Stimulated activated CD4-positive, alpha-beta T cell treated with anti-CD3 and anti-CD28 coated beads, TNF-alpha, amount 100 ng/mL, for 24 hours (primary cell): ENCODE measurements at places on chromosomes 7 and 10.

GRCh38 chr7:26843705-26844104 lies 20.7 kb downstream of the SKAP2 start:
- DNase-seq = no peak

GRCh38 chr7:36514289-36515243 lies 124.9 kb downstream of the ANLN start:
- DNase-seq = no peak

- peak; percentile 43 for DNase-seq
These were observed 25.5 kb downstream of the VOPP1 start for GRCh38 chr7:55546814-55547213.

DNA sequence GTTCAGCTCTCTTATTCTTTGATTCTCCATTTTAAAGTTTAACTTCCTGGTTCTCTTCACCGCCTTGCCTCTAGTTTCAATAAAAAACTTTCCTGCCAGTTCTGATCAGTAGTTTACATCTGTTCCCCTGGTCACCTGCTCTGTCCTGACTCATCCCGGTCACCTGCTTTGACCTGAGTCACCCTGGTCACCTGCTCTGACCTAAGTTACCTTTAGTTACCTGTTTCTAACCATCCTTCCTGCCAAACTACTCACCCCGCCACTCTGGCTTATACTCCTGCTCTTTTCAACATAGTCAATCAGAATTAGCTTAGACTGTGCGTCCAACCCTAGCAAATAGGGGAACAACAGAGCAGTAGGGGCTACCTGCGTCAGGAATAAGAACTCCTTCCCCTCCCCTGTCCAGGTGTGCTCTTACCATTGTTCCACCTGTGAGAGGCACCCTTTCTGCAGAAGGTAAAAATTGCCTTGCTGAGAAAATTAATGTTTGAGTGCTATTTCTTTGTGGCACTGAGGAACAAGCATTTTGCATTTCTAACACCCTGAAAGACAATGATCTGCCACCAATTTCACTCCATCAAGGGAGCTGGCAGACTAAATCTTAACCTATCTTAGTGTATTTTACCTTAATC lies 263.6 kb downstream of the DOCK4 start:
- no peak for DNase-seq

DNA sequence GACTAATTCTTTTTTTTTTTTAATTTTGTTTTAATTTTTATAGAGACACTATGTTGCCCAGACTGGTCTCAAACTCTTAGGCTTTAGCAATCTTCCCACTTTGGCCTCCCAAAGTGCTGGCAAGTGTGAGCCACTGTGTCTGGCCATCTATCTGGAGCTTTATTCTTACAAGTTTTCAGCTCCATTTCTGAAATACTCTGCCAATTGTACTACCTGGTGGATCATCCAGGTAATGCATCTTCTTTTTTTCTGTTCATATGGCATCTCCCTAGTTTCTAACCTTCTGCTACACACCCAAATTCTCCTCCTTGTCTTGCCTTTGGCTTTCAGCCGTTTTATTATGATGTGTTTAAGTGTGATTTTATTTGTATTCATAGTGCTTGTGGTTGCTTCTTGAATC lies 40.2 kb downstream of the ZNF365 start:
- DNase-seq = no peak

DNA sequence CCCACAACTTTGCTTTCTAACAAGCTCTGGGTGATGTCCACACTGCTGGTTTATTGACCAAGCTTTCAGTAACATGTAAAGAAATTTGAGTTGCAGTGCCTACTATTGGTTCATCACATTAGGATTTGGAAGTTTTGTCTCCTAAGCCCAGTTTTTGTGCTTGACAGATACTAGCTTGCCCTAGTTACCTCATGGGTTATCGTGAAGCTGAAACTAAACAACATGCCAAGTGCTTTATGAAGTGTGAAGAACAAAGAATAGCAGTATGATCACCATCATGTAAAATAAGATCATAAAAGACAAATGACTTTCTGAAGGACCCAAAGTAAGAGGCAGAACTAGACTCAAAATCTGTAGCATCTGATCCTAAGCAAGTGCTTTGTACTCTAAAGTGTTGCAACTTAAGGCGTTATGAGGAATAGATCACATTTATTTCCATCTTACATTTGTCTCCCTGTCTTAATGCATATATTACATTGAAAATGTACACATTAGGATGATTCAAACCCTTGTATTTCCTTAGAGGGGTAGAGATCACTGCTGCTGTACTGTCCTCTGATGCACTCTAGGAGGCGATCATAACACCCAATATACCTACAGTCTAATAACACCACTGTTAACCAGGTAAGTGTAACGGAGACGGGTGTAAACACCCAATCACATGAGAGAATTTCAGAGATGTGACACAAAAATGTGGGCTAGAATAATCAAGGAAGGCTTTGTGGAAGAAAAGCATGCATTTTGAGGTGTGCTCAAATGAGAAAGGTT lies 71.3 kb downstream of the NRCAM start:
- DNase-seq = no peak

- DNase-seq = peak; percentile 10
These were observed 57.5 kb downstream of the UNCX start for GRCh38 chr7:1290026-1290678.

DNA sequence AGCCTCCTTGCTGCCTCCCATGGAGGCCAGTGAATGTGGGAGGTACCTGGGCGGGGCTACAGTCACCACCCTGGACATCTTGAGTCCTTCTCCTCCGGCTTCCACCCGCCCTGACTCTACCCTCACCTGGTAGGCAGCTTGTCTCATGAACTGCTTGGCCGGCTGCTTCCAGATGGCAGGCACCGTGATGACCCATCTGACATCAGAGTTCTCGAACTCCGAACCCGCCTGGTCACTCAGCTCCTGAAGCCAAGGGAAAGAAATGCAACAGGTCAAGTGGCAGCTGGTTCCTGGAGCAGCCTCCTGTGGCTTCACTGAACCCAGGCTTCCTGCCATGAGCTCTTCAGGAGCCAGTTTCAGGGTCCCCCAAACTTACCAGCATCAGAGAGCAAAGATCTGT lies 50.1 kb downstream of the HSPA12A start:
- no peak for DNase-seq
